HFFc6 (cell line): ENCODE measurements at places on chromosomes 6 and 20.

DNA sequence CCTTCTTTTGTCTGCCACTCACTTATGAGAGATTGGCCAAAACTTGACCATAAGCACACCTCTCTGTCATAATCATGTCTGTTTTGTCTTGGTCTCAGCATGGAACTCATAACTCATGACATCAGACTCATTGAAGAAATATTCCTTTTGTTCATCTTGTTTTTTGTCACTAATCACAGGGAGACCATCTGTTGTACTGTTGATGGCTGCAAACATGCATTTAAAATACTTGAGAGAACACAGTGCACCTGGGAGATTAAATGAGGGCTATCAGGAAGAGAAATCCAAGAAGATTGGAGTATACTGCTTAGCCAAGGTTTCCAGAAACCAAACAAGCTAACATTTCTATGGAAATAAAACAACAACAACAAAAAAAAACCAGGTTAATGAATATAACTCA is 689.7 kb downstream of the EPM2A start:
- H3K27ac ChIP-seq: peak overlapping the region; percentile 7; the same call in 1 of the 2 replicates
- no peak overlapping the region for H3K4me3 ChIP-seq
- no peaks in the 10 kb centered on the region for H3K27me3 ChIP-seq
- no peaks in the 10 kb centered on the region for H3K36me3 ChIP-seq
- peaks cover 29% of the 10 kb centered on the region for H3K4me1 ChIP-seq
- DNase-seq: no peak

GRCh38 chr6:168125429-168126001 is 46.5 kb upstream of the FRMD1 start:
- DNase-seq: no peak
- peaks cover 6% of the 10 kb centered on the region for H3K27me3 ChIP-seq
- H3K4me1 ChIP-seq: no peaks in the 10 kb centered on the region
- H3K36me3 ChIP-seq: peaks cover 10% of the 10 kb centered on the region; the same call in 1 of the 2 replicates
- H3K4me3 ChIP-seq: no peak overlapping the region

- no peaks in the 10 kb centered on the region for H3K27me3 ChIP-seq
- peak overlapping the region; percentile 89 for H3K27ac ChIP-seq
Observed at GRCh38 chr6:83198486-83199172, 5.5 kb downstream of the RWDD2A start.

- no peak overlapping the region for H3K4me3 ChIP-seq
- no peak overlapping the region for H3K27ac ChIP-seq
- no peaks in the 10 kb centered on the region for H3K36me3 ChIP-seq
Observed at GRCh38 chr6:93584300-93584699, 164.9 kb upstream of the EPHA7 start.

GRCh38 chr20:4894981-4895381 is 106.3 kb downstream of the SLC23A2 start:
- DNase-seq: no peak
- H3K27ac ChIP-seq: no peak overlapping the region
- H3K4me3 ChIP-seq: no peak overlapping the region
- peaks cover 7% of the 10 kb centered on the region; the same call in 1 of the 2 replicates for H3K36me3 ChIP-seq
- H3K4me1 ChIP-seq: peaks cover 21% of the 10 kb centered on the region

- H3K4me1 ChIP-seq: no peaks in the 10 kb centered on the region
- DNase-seq: no peak
- no peaks in the 10 kb centered on the region; the same call in none of the 2 replicates for H3K27me3 ChIP-seq
- no peak overlapping the region for H3K4me3 ChIP-seq
- no peaks in the 10 kb centered on the region for H3K36me3 ChIP-seq
- H3K27ac ChIP-seq: no peak overlapping the region
Observed at GRCh38 chr6:99219788-99220187, 129.7 kb downstream of the FAXC start.

DNA sequence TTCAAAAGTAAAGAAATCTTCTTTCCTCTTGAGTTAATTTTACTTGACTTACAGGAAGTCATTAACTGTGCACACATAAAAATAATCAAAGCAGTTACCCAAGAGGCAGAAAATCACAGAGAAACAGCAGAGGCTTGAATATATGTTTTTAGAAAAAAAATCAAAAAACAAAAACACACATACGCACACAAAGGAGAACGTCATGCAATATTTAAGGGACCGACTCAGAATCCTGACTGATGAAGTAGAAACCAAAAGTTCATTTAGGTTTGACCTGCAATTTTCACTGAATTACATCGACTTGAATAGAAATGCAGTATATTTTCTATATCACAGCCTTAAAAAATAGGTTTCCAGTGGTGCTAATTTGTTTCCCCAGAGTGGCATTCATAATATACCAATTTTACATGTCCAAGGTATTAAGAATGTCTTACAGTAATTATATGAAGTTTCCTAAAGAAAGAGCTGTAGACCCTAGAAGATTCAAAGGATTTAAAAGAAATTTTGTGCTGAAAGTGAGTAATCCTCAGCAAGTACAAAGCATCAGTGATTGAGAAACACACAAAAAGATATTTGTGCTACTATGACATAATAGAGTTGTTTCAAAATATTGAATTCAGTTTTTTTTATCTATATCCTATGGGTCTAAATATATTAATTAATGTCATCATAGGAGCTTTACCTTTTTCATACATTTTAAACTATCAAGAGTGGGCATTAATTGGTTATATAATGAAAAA is 358.5 kb upstream of the RUNX2 start:
- no peak for DNase-seq
- H3K27ac ChIP-seq: no peak overlapping the region
- H3K36me3 ChIP-seq: peaks cover 29% of the 10 kb centered on the region
- peaks cover 21% of the 10 kb centered on the region for H3K4me1 ChIP-seq
- H3K27me3 ChIP-seq: peaks cover 2% of the 10 kb centered on the region; the same call in 1 of the 2 replicates

GRCh38 chr6:50831186-50831585 is 12.5 kb downstream of the TFAP2B start:
- H3K27me3 ChIP-seq: peaks cover 13% of the 10 kb centered on the region
- H3K36me3 ChIP-seq: no peaks in the 10 kb centered on the region
- H3K4me1 ChIP-seq: no peaks in the 10 kb centered on the region
- H3K27ac ChIP-seq: no peak overlapping the region
- DNase-seq: no peak

DNA sequence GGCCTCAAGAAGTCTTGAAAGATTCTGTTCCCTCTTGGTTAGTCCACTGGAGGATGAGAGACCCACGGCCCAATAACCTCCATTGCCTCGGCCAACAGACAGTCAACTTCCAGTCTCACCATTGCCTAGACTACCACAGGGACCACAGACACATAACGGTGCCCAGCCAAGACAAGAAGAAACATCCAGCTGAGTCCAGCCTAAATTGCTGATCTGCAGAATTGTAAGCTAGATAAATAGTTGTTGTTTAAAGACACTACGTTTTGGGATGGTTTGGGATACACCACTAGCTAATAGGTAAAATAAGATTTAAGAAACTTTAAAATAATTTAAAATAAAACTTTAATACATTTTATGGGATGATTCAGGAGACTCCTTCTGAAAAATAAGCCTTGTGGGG is 324.7 kb upstream of the JAG1 start:
- H3K27me3 ChIP-seq: no peaks in the 10 kb centered on the region; the same call in 1 of the 2 replicates
- no peak for DNase-seq
- H3K4me1 ChIP-seq: peaks cover 15% of the 10 kb centered on the region
- no peaks in the 10 kb centered on the region for H3K36me3 ChIP-seq
- H3K4me3 ChIP-seq: no peak overlapping the region

DNA sequence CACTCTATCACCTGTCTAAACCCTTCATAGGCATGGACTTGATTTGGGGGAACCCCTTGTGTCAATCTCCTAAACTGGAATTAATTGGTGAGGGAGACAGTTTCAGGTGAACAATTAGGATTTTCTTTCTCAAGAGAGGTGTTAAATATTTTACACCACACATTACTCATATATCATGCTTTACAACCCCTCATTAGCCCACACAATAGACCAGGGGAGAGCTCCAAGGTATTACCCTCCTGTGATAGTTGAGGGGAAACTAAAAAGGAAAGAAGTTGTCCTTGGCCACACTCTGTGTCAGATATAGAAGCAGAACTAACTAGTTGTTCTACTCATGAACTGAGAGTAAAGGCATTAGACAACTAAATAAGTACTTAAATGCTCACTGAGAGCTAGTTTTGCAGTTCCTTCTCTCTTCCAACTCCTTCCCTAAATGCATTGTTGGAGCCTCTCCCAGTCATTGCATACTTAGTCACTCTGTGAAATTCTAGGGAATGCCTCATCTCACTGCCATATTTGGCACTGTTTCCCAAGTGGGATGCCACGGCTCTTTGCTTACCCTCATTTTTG is 183.7 kb upstream of the CEP162 start:
- no peak overlapping the region for H3K4me3 ChIP-seq
- peak; percentile 69 for DNase-seq
- H3K4me1 ChIP-seq: peaks cover 16% of the 10 kb centered on the region
- H3K27ac ChIP-seq: no peak overlapping the region

DNA sequence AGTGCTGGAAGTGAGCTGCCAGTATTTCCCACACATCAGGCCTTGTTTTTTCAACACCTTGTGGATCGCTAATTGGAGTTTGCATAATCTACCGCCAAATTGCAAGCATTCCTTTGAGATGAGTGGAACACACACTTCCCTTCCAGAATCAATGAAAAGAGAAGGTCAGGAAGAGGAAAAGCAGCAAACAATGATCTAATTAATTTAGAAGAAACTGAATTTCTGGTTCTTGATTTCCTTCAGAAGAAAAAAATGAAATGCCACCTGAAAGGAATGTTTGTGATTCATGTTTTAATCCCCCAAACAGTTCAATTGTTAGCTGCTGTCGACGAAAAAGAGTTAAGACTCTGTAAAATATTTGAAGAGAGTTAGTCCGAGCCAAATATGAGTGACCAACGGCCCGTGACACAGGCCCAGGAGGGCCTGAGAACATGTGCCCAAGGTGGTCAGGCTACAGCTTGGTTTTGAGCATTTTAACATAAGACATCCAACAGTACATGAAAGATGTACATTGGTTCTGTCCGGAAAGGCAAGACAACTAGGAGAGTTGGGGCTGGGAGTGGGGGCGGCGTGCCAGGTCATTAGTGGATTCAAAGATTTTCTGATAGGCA is 182.3 kb downstream of the MTFR2 start:
- DNase-seq: peak; percentile 19
- H3K4me1 ChIP-seq: peaks cover 62% of the 10 kb centered on the region
- H3K4me3 ChIP-seq: peak overlapping the region; percentile 77
- peaks cover 1% of the 10 kb centered on the region; the same call in 1 of the 2 replicates for H3K27me3 ChIP-seq
- H3K36me3 ChIP-seq: peaks cover 28% of the 10 kb centered on the region

GRCh38 chr6:40377173-40377806 is 209.9 kb downstream of the LRFN2 start:
- no peaks in the 10 kb centered on the region; the same call in 1 of the 2 replicates for H3K36me3 ChIP-seq
- DNase-seq: no peak
- no peak overlapping the region for H3K4me3 ChIP-seq

- H3K4me1 ChIP-seq: peaks cover 42% of the 10 kb centered on the region
- peaks cover 2% of the 10 kb centered on the region; the same call in 1 of the 2 replicates for H3K27me3 ChIP-seq
- DNase-seq: no peak
- no peak overlapping the region for H3K27ac ChIP-seq
- H3K4me3 ChIP-seq: no peak overlapping the region
Observed at GRCh38 chr6:25058441-25058840, 122.7 kb upstream of the RIPOR2 start.

DNA sequence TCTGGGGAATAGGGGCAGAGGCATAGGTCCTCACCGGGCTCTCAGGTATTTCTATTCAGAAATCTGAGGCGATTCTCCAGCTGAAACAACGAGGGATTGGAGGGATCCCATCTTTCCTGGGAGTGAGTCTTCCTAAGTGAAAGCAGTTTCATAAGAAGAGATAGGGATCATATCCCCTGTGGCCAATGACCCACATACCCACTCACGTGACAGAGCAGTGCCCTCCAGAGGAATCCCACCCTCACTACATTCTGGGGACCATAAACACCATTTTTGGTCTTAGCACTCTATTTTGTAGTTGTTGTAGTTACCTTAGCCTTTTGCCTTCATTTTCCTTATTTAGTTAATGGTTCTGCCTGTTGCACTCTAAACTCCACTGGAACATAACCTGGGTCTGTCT is 121.1 kb downstream of the GPR63 start:
- H3K4me1 ChIP-seq: no peaks in the 10 kb centered on the region
- DNase-seq: no peak
- no peaks in the 10 kb centered on the region for H3K36me3 ChIP-seq

DNA sequence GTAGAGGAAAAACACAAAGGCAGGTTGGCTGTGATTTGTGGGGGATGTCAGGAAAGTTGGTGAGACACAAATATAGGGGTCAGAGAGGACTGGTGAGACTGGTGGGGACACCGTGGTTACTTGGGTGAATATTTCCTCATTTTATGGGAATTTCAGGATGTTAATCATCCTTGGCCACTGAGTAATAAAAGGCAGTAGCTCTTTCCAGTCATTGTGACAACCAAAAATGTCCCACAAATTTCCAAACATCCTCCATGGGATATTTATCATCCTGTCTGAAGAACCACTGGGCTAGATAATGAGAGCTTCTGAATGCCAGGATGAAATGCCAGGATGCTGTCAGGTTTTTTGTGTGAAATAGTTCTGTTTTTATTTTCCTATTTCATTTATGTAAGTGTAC is 374.1 kb downstream of the CD109 start:
- DNase-seq: peak; percentile 20
- 0 out of 2 replicates have a peak overlapping the region, but pooled peaks have one; percentile 0 for H3K4me3 ChIP-seq
- peaks cover 70% of the 10 kb centered on the region for H3K4me1 ChIP-seq
- H3K27me3 ChIP-seq: no peaks in the 10 kb centered on the region
- no peaks in the 10 kb centered on the region for H3K36me3 ChIP-seq

- peaks cover 53% of the 10 kb centered on the region for H3K4me1 ChIP-seq
- H3K27me3 ChIP-seq: peaks cover 13% of the 10 kb centered on the region
- H3K4me3 ChIP-seq: peak overlapping the region; percentile 73
- H3K27ac ChIP-seq: peak overlapping the region; percentile 67
- no peaks in the 10 kb centered on the region for H3K36me3 ChIP-seq
- DNase-seq: peak; percentile 1
Observed at GRCh38 chr6:110329714-110330436, 28.3 kb downstream of the METTL24 start.

DNA sequence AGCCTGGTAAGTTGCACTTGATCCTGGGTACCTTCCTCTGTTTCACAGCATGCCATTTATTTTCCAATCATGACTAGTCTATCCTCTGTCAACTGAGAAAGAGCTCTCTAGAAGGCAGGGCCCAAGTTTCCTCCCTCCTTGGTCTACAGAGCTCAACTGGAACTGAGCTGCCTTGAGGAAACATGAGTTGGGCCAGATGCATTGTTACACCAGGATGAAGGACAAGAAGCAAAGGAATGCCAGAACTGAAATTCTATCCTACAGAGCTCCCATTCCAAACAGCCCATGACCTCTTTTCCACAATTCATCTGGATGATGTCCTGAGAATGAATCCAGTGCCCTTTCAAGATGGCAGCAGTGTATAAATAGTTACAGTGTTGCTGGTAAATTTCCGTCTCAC is 66.7 kb upstream of the E2F3 start:
- H3K27me3 ChIP-seq: peaks cover 11% of the 10 kb centered on the region
- DNase-seq: no peak
- no peaks in the 10 kb centered on the region for H3K36me3 ChIP-seq
- no peak overlapping the region for H3K4me3 ChIP-seq
- no peaks in the 10 kb centered on the region for H3K4me1 ChIP-seq
- no peak overlapping the region for H3K27ac ChIP-seq

DNA sequence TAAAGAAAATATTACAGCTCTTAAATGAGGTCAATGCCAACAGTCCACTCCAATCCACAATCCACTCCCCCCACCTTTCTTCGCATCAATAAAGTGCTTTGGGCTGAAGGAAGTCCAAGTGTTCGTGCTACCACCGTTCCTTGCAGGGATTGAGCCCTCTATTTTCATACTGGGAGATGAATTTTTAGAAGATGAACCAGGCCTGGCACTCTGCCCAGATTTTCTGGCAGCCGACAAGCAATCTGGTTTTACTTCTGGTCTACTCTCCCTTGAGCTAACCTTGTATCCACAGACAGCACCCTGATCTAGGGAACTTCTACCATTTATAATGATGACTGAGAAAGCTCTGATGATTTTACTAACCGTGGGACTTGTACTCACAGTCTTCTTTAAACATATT is 72.3 kb downstream of the BTBD9 start:
- H3K27me3 ChIP-seq: peaks cover 4% of the 10 kb centered on the region; the same call in 1 of the 2 replicates
- H3K36me3 ChIP-seq: no peaks in the 10 kb centered on the region
- peak overlapping the region; percentile 43 for H3K4me3 ChIP-seq
- peak overlapping the region; percentile 51 for H3K27ac ChIP-seq
